Activated naive CD4-positive, alpha-beta T cell (primary cell): ENCODE measurements at places on chromosomes 6 and 20.

GRCh38 chr6:54192993-54193392 lies 81.8 kb downstream of the MLIP start:
- no peak for DNase-seq

GRCh38 chr6:32188381-32189068 lies 1.5 kb downstream of the PBX2 start:
- no peak for DNase-seq

GRCh38 chr20:5870568-5870981 lies 79.8 kb downstream of the TRMT6 start:
- no peak for DNase-seq

DNA sequence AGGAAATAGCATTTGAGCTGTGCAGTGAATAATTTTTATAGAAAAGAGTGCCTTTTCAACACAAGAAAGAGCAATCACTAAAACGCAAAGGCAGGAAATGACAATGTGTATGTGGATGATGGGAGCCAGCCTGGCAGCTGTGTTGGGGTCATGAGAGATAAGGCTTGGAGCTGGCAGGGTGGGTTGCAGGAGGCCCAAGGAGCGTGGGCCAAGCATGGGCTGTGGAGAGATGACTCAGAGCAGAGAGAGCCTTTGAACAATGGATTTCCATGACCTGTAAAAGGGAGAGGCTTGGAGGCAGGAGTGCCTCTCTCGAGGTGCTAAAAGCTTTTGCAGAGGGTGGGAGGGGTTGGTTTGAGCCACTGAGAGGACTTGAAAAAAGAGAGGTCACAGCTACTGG lies 6.6 kb upstream of the TBC1D7 start:
- no peak for DNase-seq

DNA sequence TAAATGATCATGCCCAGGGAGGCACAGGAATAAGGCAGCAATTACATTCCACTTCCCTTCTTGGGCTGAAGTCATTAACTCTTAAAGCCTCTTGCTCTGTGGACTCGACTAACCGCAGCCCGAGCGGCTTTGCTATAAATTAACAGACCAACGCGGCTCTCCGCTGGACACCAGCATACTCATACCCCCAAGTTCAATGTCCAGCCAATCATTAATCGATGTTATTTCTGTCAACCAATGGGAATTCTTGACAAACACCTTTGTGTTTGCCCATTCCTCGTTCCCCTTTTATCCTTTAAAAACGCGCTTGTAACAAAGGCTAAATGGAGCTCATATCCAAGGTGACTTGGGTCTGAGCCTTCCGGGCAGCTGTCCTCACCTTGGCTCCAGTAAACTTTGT lies 183.1 kb upstream of the RALGAPA2 start:
- no peak for DNase-seq

GRCh38 chr6:156804402-156804801 lies 27.2 kb downstream of the ARID1B start:
- DNase-seq = no peak

GRCh38 chr6:90072501-90072900 lies 178.2 kb downstream of the GJA10 start:
- DNase-seq = no peak

- no peak for DNase-seq
Observed at GRCh38 chr6:170463101-170463721, 89.9 kb downstream of the PSMB1 start.

DNA sequence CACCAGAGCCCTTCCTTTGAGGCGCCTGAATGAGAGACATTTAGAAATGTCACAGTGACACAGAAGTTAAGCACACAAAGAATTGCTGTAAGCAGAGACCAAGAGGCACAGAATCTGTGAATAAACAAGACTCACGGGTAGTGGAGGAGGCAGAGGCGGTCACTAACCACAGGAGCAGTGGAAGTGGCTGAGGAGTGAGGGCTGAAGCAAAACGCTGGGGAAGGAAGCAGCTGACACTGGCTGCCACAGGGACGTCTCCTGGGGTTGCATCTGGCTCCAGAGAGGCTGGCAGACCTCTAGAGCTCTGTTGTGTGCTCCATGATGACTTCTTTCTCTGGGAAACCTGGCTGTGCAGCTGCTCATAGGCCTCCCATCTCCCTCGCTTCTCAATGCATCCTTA lies 65.0 kb upstream of the SLC2A12 start:
- no peak for DNase-seq

- no peak for DNase-seq
Observed at GRCh38 chr6:30311101-30311500, 15.6 kb upstream of the TRIM39 start.

DNA sequence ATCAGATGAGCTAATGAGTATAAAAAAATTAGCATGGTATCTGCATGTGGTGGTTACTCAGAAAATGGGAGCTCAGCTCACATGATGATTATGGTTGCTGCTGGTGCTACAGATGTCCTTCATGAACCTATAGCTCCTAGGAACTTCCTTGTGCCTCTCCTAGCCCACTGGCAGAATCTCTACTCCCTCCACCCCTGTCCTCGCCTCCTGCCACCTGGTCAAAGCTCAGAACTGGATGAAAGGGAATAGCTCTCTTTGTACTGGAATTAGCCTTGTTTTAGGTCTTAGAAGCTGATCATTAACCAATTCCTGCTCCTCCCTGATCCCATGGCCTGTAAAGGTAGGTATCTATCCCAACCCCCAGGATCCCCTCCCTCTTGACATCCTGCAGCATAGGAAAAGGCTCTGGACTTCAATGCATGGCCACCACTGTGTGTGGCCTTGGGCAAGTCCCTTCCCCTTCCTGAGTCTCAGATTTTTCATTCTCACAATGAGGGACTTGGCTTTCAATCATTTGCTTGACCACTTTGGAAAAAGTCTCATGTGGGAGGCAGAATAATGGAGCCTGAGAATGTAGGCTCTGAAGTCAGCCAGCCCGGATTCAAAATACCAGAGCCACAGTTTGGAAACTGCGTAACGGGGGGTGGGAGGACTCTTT lies 43.9 kb downstream of the SLC13A3 start:
- DNase-seq = no peak

DNA sequence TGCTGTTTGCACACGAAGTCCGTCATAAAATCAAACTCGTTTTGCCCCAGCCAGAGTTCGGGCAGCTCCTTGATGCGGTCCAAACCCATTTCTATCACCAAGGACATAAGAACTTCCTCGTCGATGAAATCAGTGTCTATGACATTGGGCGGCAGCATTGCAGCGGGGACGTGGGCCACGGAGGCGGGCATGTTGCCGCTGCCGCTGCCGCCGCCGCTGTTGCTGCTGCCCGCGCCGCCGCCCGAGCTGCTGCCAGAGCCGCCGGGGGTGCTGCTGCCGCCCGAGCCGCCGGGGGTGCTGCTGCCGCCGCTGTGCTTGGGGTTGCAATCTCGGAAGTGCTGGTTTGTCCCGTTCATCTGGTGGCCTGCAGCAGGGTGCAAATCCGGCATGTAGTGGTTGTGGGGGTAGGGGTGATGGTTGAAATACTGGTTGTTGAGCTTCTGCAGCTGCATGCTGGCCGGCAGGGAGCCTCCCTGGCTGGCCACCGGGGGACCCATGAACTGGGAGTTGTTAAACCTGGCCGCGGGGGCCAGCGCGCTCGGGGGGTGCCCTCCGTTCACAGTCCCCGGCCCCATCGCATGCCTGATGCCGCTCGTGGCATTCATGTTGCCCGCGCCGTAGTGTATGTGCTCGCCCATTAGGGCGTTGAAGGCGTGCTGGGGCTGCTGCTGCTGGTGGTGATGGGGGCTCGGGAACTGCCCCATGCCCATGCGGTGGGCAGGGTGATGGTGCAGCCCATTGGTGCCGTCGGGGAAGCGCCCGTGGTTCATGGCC lies 1.1 kb downstream of the CITED2 start:
- DNase-seq = peak; percentile 60

GRCh38 chr6:31170600-31170881 lies at the start of gene POU5F1:
Gene POU5F1, minus strand, starts transcription at chr6:31170682. Its CDS starts 62 bp downstream, at chr6:31170620.
- no peak for DNase-seq

GRCh38 chr6:31586599-31587281 lies 663 bp downstream of the LST1 start:
- DNase-seq = no peak

- no peak for DNase-seq
Observed at GRCh38 chr6:40723967-40724366, 136.8 kb upstream of the LRFN2 start.

DNA sequence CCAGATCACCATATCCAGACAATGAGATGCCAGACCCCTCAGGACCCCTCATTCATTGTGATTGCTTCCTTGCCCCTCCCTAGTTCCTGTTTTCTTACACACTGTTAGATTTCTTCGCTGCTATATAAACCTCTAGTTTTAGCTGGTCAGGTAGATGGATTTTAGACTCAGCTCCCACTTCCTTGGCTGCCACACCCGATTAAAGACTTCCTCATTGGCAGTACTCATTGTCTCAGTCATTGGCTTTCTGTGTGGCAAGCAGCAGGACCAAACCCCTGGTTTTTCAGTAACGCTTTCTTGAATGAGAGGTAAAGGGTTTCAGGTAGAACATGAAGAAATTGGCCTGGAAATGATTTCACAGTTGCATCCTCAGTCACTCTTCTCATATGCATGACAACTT lies 47.9 kb downstream of the QRSL1 start:
- no peak for DNase-seq

DNA sequence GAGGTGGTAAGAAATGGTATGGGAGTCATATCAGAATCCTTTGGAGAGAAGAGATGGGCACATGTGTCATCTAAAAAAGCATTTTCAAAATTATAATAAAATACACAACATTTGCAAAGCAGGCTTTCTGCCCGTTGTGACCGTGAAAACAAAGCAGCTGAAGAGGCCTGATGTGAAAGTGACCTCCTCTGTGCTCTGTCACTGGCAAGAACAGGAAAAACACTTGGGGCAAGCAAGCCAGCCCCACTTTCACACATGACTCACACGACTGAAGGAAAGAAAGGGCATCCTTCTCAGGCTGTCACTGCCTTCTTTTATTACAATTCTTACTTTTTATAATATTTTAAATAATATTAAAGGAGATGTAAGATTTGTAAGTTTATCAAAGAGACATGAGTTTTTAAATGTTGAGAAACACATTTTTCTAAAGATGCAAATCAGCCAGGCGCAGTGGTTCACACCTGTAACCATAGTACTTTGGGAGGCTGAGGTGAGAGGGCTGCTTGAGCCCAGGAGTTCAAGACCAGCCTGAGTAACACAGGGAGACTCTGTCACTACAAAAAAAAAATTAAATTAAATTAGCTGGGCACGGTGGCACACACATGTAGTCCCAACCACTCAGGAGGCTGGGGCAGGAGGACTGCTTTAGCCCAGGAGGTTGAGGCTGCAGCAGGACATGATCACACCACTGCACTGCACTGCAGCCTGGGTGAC lies 143.7 kb downstream of the BTBD9 start:
- DNase-seq = no peak

DNA sequence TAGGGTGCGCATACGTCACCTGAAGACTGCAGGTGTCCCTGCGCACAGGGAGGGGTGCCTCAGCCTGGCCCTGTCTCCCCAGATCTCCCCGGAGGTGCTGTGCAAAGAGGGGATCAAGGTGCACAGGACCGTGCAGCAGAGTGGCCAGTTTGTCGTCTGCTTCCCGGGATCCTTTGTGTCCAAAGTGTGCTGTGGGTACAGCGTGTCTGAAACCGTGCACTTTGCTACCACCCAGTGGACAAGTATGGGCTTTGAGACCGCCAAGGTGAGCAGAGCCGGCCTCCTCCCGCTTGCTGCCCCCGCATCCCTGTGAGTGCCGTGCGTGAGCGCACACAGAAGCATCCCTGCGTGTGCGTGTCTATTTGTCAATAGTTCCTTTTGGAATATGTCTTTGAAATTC lies 150.7 kb downstream of the DTNBP1 start:
- DNase-seq = no peak

- DNase-seq = no peak
Observed at GRCh38 chr20:1315804-1316203, 13.1 kb downstream of the SDCBP2 start.

DNA sequence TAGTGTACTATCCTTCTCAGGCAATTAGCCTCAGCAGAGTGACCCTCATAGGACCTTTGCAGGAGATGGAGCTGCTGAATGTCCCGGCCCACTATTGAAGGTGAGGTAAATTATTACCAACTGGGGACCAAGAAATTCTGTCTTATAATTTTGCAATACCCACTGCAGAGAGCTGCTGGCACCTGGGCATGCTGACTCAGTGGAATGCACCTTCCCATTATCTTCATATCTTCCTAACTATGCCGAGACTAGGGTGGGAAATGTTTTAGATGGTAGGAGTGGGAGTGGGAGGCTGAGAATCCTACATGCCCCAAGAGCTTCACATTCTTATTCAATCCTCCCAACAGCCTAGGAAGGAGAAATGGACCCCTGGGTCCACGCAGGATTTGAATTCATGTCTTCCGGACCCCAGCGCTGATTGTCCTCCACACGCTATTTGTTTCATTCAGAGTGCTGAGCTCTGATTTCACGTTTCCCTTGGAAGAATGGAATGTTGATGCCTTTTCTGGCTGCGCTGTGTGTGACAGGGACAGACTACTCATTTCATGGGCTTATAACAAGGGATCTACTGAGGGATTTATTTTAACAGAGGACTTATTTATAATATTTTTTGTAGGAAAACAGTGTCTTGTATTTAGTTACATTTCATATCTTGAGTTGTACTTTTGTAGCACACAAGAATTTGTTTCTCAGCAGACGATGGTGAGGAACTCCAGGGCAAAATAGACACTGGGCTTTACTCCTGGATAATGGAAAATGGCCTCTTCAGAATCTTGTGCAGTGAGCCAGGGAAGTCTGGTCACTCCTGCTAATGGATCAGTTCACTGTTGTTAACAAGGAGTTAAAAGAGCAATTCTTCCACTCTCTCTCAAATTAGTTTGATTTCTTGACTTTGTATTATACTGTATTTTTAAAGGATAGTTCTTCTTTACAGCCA lies 66.4 kb downstream of the FYN start:
- DNase-seq = no peak

- no peak for DNase-seq
Observed at GRCh38 chr6:2229039-2229438, 16.4 kb downstream of the GMDS start.

DNA sequence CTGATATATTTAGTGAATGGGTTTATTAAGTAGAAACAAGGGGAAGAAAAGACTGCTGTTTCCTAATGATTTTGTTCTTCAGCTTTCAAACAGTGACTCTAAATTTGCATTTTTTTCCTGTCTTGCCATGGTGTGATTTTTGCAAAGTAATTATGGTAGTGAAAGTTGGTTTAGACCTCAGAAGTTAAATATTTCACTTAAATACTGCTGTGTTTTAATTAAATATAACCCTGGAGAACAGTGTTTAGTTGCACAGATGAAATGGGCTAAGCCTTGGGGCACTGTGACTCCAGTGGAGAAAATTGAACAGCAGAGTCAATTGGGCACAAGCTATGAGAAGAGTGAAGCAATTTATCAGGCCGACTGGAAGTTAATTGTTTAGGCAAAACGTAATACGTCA lies 111.1 kb upstream of the MCHR2 start:
- no peak for DNase-seq

DNA sequence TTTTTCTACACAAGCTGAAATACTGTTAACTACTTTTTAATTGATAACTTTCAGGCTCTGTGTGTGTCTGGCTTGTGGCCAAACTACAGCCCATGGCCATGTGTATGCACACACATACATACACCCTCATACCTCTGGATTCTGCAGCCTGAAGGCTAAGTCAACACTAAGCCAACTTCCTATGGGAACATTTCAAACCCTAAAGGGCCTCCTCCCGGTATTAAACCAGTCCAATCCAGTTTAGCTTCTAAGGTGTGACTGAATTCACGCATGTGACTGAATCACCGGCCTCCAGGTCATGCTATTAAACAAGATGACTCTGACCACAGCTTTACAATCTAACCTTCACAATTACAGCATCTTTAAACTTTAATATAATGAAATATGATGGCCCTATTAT lies 20.7 kb upstream of the DST start:
- no peak for DNase-seq

GRCh38 chr20:46406986-46407670 lies 713 bp upstream of the ELMO2 start:
- DNase-seq = peak; percentile 63

GRCh38 chr6:163309491-163310026 lies 105.0 kb upstream of the QKI start:
- no peak for DNase-seq
